ENCODE measurements at places on chromosomes 7 and 10.

- DNase-seq: peak; percentile 13
Measured at GRCh38 chr7:76291351-76292212, 10.9 kb upstream of the HSPB1 start.

GRCh38 chr7:112635742-112636141, 154.5 kb downstream of the TMEM168 start:
- DNase-seq: no peak

DNA sequence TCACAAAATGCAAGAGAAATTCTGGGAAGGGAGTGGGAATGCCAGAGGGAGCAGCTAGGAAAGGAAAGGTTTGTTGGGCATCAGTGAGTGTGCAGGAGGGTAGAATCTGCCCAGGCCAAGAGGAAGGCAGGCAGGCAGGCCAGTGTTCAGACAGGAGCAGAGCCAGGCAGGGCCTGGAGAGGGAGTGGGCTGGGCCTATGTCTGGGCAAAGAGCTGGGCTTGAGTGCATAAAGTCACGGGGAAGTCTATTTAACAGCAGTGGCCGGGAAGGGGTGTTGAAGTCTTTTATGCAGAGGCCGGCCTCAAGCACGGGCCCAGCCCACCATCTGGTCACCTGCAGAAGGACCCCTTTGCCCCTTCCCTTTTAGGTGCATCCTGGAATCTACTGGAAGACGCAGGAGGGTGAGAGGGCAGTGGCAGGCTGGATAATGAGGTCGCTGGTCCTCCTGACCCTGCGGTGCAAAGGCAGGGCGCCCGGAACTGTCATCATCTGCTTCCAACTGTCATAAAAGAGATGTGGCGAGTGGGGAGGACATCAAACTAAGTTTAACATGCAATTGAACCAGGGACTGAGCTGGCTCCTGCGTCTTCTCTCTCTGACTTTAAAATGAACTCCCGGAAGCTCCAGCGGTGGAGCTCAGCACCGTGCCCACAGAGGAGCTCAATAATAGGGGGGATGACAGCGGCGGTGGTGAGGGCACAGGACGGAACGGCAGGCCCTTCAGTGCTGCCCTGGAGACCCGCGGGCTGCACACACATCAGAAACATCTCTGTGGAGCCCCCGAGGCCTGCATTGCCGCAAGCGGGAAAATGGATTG, 29.5 kb downstream of the CARD11 start:
- no peak for DNase-seq

DNA sequence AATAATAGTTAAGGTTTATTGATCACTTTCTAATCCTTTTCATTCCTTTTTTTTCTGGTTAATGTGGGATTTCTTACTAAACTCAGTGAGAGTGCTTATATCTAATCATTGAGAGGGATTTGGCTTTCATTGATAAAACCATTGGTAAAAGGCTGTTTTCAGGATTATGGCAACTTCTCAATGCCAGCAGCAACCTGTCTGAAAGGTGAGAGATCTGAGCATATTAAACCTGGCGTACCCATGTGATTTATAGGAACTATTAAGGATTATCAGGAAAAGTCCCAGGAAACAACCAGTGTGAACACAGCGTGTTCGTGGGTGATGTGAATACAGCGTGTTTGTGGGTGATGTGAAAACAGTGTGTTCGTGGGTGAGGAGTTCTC, 65.9 kb downstream of the PDIA4 start:
- no peak for DNase-seq

GRCh38 chr10:63889803-63890202, 368.6 kb downstream of the REEP3 start:
- no peak for DNase-seq

- no peak for DNase-seq
Measured at GRCh38 chr7:127578711-127579275, 6.6 kb downstream of the GCC1 start.

DNA sequence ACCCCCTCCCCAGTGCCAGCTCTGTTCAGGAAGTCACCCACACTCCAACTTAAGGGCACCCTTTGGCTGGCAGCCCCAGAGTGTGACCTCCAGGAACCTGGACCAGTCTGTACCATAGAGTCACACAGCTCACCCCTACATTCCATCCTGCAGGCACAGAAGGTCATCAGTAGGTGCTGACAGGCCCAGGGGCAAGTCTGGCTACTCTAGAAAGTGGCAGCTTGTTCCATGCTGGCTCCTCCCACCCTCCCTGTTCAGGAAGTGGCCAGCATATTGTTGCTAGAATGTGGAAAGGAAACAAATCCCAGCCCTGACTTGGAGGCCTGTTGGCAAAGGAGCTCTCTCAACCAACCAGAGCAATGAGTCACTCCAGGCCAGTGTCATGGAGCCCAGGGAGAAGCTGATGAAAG, 3.2 kb upstream of the NCOA4 start:
- no peak for DNase-seq

GRCh38 chr7:148894591-148894990, 10.5 kb upstream of the EZH2 start:
- DNase-seq: no peak

DNA sequence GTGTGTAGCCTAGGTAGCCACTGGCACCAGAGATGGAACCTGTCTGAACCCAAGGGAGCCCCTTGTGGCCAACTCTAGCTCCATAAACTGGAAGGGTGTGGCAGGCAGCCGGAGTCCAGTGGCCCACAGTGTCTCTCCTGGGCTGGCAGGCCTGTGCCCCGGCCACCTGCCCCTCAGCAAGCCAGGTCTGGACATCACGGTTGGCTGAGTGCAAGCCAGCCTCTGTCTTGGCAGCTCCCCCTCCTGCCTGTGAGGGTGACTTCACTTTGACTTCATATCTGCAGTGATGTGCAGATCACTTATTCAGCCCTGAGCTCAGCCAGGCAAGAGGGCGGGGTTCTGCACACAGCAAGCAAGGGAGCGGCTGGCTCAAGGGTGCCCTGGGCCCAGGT, 1.3 kb upstream of the RET start:
- no peak for DNase-seq

DNA sequence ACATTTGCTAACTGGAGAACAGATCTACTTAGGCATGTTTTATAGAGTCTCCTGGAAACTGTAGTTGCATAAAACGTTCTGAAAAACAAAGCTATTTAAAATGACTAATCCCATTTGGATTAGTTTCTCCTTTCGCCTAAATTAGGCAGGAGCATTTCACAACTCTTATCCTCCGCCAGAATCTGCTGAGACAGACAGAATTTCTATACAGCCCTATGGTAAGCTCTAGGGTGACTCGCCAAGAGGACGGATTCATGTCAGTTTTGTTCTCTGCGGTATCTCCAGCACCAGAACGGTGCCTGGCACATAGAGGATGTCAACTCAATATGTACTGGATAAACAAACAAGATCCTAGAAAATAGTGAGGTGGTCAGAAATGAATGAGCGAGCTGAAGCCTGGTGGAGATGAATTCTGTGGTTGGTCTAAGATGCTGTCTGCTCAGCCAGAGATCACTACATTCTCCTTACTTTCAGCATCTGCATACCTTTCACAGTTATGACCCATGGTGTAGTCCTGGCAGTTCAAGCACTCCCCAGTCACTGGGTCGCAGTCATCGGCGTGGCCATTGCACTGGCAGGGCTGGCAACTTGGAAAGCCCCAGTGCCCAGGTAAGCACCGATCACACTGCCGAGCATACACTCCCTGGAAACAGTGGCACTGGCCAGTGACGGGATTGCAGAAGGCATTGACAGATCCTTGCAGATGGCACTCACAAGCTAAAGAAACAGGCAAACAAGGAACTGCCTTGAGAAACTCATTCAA, 44.0 kb downstream of the LAMB1 start:
- DNase-seq: no peak

GRCh38 chr7:140661124-140661523, 11.6 kb upstream of the ADCK2 start:
- DNase-seq: no peak

DNA sequence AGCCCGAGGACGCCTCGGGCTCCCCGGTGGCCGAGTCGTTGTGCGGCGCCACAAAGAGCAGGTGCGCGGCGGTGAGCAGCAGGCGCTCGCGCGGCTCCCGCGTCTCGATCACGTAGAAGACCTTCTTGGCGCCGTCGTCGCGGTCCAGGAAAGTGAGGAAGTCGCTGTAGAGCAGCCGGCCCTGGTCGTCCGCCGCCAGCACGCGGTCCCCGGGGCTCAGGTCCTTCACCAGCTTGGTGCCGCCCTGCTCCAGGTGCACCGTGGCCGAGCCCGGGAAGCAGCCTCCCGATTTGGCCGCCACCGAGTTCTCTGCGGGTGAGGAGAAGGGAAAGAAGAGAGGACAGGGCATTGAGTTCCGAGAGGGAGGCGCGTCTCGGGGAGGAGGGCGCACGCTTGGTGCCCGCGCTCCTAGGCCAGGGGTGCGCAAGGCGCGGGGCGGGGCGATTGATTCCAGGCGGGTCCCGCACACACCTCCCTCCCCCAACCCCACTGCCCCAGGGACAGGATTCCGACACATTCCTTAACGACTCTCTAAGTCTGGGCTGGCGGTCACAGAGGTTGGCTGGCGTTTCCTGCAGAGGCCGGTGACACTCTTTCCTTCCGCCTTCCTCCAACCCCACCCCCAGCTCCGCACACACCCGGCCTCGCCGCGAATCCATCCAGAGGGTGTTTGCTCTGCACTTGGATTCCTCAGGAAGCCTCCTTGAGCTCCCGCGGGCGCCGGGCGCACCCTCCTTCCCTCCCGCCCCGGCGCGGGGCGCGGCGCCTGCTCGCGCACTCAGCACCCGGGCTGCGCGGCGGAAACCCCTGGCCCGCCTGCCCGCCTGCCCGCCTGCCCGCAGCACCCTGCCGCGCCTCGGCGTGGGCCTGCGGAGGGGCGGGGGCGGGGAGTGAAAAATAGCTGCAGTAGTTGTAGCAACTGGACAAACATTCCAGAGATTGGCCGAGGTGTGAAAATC, 8.6 kb downstream of the SHH start:
- peak; percentile 51 for DNase-seq

DNA sequence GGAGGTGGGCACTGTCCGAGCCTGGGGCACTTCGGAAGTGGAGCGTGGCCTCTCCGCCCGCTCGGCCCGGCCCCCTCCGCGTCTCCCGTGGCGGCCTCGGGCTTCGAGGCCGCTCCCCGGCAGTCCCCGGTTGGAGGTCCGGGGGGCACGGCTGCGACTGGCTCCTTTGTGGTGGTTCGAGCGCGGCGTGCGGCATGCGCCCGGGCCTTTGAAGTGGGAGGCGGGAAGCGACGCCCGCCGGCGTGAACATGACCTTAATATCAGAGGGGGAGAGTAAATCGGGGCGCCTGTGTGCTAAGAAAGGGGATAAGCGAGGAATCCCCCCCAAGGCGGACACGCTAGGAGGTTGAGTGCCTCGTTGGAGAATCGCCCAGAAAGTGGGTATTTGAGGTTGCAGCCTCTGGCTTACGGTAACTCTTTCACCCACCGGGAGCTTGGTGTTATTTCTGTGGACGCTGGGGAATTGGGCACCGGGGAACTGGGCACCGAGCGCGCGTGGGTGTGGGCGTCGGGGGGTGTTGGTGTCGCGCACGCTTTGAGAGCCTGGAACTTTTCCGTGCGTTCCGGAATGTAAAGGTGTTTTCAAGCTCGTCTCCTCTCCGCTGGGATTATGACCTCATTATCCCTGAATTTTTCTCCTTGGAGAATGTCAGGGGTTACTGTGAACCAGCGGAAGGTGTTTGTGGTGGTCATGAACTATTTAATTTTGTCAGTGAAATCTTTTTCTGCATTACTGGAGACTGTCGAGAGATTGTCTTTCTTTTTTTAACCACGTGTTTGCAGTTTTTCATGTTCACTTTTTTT, 660 bp downstream of the SUV39H2 start:
- DNase-seq: no peak

DNA sequence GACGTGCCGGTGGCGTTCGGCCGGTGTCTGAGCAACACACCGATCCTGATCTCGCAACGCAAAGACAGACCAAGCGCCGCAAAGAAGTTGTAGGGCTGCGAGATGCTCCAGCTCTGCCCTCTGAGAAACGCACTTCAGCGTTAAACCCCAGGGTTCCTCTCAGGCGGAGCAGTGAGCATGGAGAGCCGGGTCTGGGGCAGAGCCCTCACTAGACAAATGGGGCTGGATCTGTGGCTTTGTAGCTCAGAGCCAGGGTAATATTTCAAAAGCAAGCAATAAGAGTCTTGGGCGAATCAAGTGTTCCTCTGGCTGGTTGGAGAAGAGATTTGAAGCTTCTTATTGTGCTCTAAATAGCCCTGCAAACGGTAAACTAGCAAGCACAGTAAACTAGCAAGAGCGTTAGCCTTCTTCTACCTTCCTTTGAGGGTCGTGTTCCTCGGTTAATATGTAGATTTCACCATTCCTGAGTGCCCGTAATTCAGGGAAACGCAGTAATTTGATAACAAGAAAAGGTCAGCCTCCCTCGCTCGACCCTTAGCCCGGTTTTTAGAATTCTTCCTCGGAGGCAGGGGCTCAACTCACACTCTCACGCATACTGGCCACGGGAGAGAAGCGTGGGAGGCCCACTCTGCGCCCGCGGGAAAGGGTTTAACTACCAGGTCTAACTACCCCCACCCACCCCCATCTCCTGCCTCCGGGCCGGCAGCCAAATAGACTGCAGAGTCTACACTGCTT, 6.7 kb downstream of the SKAP2 start:
- DNase-seq: no peak

DNA sequence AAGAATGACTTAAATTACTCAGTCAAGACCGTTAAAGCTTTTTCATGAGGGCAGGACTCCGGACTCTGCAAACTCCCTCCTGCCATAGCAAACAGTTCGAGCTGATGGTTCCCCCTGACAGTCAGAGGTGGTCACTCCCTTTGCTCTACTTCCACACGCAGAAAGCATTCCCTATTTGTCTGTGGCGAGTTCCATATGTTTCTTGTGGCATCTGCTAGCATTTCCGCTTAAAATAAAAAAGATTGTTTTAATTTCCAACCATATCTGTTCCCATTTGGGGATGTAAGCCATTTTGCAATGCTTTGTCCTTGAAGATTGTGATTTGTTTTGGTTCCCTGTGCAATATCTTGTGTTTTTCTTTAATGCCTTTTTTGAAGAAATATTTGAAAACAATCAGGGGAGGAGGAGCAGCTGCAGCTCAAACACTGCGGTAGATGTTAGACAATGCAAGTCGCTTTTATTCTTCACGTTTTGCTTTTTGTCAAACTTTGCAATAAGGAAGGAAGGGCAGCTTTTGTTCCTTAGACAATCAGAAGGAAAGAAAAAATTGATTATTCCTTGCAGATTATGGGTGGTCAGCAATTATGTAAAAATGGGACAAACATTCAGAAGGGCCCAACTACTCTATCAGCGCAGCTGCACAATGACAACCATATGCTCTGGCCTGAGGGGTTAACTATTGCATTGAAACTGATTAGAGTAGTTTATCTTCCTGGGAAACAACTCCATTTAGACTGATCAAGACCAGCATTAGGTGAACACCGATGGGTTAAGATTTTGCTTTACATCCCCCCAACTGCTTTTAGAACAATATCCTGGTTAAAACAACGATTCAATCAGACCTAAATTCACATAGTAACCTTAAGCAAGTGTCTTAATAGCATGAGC, 425.8 kb upstream of the NRP1 start:
- no peak for DNase-seq
